ENCODE measurements at places on chromosomes 7 and 10. TPM values are rescaled to one million over a fixed set of nuclear protein-coding genes. Genes with fewer than 3 reads are reported as not detected.

GRCh38 chr7:27723085-27723484, 16.9 kb upstream of the TAX1BP1 start:
- DNase-seq: no peak

Gene FAM180A
- total RNA-seq: not detected

GRCh38 chr10:69242040-69242851, 22.1 kb downstream of the HKDC1 start:
- DNase-seq: no peak

Gene DGKI
- total RNA-seq: 1.5 TPM

Gene FLNC
- total RNA-seq: not detected

Gene RABGEF1
- total RNA-seq: 33.2 TPM

Gene PAX4
- not detected for total RNA-seq

DNA sequence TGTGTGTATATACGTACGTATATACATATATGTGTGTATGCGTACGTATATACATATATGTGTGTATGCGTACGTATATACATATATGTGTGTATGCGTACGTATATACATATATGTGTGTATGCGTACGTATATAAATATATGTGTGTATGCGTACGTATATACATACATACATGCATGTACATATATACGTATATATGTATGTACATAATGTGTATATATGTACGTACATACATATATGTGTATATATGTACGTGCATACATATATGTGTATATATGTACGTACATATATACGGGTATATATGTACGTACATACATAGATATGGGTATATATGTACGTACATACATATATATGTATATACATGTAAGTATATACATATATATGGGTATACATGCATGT, 332.1 kb downstream of the CRPPA start:
- DNase-seq: no peak

GRCh38 chr7:3859431-3859830, 558.4 kb downstream of the SDK1 start:
- DNase-seq: no peak

Gene SLC26A5
- total RNA-seq: not detected

Gene HACD1
- 2.3 TPM for total RNA-seq

DNA sequence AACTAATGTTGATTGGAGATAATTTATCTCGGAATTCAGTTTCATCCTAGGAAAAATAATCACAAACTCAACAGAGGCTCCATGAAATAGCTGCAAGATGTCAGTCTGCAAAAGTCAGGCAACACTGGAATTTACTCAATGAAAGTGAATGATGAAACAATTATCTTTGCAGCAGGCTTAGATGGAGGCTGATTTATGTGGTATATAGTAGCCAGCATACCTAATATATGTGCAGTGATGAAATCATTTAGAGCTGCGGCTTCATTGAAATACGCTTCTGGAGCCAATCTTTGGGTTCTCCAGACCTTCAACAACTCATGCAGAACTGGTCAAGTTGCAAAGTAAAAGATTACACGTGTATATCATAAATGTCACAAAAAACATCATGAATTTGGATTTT, 113.3 kb downstream of the ITGA8 start:
- DNase-seq: no peak

- DNase-seq: no peak
These were observed 51.4 kb downstream of the GATA3 start for GRCh38 chr10:8105932-8106331.

Gene NYAP1
- not detected for total RNA-seq

DNA sequence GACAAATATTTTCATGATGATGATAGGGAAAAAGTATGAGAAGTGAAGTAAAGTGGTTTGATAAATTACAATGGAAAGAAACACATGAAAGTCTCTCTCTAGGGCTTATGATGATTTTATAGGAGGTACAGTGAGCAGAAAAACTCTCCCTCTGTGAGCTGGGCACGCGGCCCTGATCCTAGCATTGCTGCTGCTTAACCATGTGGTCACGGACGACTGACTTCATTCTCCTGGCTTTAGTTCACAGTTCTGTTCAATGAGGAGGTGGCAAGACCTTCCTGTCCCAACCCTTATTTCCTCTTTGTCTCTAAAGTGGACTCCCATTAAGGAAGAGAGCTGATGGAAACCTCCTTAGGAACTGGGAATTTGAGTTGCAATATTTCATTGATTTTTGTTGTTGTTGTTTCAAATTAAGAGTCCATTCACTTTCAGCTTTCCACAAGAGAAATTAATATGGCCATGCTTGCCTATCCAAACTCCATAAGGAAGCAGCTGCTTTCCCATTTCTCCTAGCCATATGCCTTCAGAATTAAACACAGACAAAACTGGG, 8.2 kb upstream of the PON3 start:
- DNase-seq: no peak

Gene PON3
- total RNA-seq: not detected

DNA sequence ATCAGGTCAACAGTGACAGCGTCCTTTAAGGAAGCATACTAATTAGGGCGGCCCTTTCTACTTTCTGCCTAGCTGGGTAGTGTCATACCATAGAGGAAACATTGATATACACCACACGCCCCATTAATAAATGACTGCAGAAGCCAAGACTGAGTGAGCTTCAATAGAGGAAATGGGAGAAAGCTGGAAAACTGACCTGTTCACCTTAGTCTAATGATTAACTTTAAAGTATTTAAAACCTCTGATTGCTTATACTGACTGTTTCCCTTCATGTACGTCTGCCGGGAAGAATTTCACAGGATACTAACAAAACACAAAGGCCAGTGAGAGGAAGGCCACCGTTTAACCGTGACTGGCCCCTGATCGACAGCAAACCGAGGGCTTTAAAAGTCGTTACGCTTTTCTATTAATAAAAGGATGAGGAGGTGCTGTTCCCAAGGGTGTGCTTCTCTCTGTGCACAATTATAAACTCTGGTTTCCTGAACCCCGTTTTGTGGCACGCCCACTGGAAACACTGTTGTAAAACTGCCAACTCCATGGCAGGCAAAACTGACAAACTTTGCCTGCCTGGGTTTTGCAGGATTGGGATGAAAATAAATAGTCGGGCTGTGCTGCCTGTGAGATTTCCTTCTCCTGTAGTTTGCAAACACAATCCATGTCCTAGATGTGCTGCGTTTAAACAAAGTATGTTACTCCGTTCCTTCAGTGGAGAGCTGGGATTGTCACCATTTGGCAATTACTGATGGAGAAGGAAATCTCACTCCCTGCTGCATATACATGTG, 137.6 kb downstream of the NRP1 start:
- no peak for DNase-seq

DNA sequence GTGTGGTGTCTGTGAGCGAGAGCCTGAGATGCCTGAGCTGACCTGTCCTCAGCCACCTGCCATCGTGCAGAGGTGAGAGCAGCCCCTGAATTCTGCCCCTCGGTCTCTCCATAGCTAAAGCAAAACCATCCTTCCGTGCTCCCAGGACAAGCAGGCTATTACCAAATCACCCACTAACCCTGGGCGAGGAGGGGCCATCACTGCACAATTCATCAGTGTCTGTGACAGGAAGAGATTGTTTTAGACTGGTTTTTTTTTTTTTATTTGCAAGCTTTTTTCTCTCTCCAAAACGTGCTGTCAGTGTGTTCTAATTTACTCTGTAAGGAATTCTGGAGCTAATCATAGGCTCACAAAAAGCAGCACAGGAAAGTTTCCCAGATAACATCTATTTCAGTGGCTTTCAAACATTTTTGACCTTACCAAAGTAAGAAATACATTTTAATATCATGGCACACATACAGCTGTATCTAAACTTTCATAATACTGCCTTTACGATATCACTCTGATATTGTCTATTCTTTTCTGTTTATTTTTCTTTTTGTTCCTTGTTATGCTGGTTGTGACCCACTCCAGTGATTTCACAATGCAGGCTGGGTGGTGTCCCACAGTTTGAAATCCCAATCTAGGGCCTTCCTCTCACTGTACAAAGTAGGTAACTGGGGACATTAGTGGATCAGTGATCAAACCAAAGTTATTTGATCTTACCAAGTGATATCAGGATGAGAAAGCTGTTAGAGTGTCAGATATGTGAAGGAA, 62.8 kb downstream of the EGFR start:
- no peak for DNase-seq

- no peak for DNase-seq
These were observed 173.0 kb upstream of the LANCL2 start for GRCh38 chr7:55191926-55192692.

GRCh38 chr7:43647673-43648472, 65.0 kb downstream of the STK17A start:
- DNase-seq: peak; percentile 74

Gene PNLIPRP2
- not detected for total RNA-seq
